ENCODE measurements at places on chromosomes 4 and X. TPM values are rescaled to one million over a fixed set of nuclear protein-coding genes. Genes with fewer than 3 reads are reported as not detected.

GRCh38 chr4:156291317-156291716 lies 337.7 kb upstream of the CTSO start:
- H3K4me3 ChIP-seq, result no peak overlapping the region
- DNase-seq, result no peak
- no peaks in the 10 kb centered on the region for H3K36me3 ChIP-seq
- no peaks in the 10 kb centered on the region for H3K27me3 ChIP-seq
- peaks cover 28% of the 10 kb centered on the region for H3K4me1 ChIP-seq
- peak overlapping the region; percentile 65 for H3K27ac ChIP-seq

DNA sequence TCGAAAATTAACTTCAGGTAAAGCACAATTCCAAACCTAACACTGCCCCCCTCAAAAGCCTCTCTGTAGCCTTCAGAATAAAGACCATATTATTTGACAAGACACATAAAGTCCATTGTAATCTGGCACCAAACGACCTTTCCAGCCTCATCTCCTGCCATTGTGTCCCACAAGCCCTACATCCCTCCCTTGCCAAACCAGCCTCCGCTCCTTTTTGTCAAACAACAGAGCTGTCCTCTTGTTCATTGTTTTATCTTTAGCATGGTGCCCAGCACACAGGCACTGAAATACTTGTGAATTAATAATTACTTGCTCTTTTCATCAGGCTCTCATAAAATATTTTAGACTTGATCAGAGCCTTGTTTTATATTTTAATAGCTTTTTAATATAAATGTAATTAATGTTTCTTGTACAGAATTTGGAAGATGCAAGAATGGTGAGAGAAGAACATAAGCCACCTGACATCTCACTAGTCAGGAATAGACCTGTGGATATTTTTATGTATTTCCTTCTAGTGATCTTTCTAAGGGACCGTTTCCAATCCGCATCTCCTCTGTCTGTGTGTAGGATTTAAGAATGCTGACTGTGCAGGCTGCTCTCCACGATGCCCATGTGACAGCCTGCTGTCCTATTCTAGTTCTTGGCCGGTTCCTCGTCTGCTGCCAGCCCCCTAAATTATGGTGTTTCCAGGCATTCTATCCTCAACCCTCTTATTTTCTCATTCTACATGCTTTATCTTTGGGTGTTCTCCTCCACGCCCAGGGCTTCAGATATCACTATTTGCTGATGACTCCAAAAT lies 3.0 kb upstream of the IRF2 start:
- no peaks in the 10 kb centered on the region for H3K36me3 ChIP-seq
- no peak for DNase-seq
- no peaks in the 10 kb centered on the region for H3K27me3 ChIP-seq

DNA sequence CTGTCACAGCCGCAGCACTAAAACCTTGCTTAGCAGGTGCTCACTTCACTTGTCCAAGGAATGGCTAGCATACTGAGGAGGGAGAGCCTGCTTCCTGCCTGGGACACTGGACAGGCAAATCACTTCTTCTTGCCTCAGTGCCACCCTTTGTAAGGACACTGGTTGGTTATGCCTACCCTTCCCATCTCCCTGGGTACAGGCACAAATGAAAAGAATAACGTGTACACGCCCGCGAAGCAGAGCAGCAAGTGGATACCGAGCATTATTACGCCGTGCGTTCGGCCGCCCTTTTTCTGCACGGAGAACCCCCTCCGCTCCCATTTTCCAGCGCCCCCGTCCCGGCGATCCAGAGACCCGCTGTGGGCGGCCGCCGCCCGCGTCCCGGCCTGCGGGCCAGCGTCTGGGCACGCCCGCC lies 338 bp upstream of the KLHL2 start:
- peak overlapping the region; percentile 85 for H3K27ac ChIP-seq
- H3K36me3 ChIP-seq, result no peaks in the 10 kb centered on the region
- peak overlapping the region; percentile 80 for H3K4me3 ChIP-seq
- no peaks in the 10 kb centered on the region for H3K27me3 ChIP-seq
- peaks cover 16% of the 10 kb centered on the region for H3K4me1 ChIP-seq
- no peak for DNase-seq

- no peaks in the 10 kb centered on the region for H3K36me3 ChIP-seq
- no peak overlapping the region for H3K27ac ChIP-seq
- H3K4me1 ChIP-seq, result no peaks in the 10 kb centered on the region
- no peak for DNase-seq
- no peak overlapping the region for H3K4me3 ChIP-seq
Observed at GRCh38 chr4:167918077-167918476, 174.3 kb upstream of the ANXA10 start.

Gene TMEM156
- polyA plus RNA-seq, result 0.15 TPM
